ENCODE measurements at places on chromosomes 6 and 20.

DNA sequence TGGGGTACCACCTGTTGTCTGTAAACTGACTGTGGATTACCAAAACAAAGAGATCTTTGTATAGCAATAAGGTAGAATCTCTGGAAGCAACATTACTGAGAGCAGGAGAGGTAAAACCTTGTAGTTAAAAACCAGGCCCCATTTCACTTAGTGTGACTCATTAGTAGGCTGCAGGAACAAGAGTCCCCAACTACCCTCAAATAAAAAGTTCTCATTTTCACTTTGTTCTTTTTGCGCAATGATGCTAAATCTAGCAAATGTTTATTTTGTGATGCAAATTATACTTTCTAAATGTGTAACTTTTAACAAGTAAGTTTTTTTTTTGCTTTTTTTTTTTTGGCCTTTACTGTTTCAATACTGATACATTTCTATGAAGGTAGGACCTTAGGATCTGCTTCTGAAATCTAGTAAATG lies 67.1 kb downstream of the ESF1 start:
- DNase-seq: no peak

DNA sequence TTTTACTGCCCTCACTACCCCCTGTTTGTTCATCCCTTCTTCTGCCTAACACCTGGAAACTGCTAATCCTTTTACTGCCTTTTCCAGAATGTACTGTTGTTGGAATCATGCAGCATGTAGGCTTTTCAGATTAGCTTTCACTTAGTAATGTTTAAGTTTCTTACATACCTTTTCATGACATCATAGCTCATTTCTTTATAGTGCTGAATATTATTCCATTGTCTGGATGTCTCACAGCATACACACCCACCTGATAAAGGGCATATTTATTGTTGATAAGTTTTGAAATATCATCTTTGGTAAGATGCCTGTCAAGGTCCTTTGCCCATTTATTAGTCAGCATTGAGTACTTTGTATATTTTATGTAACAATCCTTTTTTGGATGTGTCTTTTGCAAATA lies 588.2 kb upstream of the NRSN1 start:
- DNase-seq: no peak

- no peak for DNase-seq
These were observed 18.1 kb downstream of the PMEPA1 start for GRCh38 chr20:57691699-57692098.

DNA sequence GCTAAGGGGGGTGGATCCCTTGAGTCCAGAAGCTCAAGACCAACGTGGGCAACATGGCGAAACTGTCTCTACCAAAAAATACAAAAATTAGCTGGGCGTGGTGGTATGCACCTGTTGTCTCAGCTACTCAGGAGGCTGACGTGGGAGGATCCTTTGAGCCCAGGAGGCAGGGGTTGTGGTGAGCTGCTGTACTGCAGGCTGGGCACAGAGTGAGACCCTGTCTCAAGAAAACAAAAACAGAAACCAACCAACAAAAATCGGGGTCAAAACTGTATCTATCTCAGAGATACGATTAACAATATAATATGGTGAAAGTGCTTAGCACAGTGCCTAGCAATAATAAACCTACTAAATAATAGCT lies 20.7 kb upstream of the BCAS1 start:
- DNase-seq: no peak

GRCh38 chr6:46056906-46057529 lies 41.4 kb upstream of the CLIC5 start:
- no peak for DNase-seq

DNA sequence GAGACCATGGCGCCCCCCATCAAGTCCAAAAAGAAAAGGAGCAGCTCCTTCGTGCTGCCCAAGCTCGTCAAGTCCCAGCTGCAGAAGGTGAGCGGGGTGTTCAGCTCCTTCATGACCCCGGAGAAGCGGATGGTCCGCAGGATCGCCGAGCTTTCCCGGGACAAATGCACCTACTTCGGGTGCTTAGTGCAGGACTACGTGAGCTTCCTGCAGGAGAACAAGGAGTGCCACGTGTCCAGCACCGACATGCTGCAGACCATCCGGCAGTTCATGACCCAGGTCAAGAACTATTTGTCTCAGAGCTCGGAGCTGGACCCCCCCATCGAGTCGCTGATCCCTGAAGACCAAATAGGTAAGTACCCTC lies 41.7 kb upstream of the NAA20 start:
- no peak for DNase-seq

DNA sequence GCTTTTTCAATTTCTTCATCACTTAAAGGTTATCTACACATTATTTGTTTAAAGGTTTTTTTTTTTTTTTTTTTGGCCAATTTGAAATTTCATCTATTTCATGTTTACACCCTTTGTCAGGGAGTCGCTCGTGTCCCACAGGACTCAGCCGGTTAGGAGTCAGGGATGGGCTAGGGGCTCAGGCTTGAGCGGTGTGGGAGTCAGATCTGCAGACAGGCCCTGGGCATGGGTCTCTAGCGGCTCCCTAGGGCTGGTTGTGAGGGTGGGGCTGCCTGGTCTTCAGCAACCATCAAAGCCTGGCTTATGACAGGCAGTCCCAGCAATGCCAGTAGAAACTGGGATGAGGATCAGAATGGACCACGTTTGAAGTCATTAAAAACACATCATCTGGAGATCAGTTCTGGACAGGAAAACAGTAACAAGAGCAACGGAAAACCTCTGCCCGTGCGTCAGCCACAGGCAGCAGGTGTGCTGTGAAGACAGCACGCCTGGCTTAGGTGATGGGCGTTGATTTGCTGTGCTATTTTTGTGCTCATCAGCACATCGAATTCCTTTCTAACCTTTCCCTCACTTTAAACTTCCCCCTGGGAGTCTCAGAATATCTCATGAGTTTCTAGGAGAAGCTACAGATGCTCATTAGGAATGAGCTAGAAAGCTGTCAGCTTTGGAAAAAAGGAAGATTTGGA lies 91.3 kb upstream of the MPC1 start:
- no peak for DNase-seq

DNA sequence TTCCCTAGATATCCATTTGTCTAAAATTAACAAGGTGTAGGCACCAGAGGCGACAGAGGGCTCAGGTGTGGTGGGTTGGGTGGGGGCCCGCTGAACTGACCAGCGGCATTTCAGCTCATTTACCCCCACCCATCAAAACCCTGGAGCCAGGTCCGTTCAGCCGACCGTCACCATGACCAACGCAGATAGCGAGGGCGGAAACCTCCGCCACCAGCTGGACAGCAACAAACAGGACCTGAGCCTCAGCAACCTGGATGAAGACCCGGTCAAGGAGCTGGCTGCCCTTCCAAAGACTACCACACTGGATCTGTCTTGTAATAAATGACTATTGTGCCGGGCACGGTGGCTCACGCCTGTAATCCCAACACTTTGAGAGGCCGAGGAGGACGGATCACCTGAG lies 120.8 kb upstream of the LGSN start:
- no peak for DNase-seq

DNA sequence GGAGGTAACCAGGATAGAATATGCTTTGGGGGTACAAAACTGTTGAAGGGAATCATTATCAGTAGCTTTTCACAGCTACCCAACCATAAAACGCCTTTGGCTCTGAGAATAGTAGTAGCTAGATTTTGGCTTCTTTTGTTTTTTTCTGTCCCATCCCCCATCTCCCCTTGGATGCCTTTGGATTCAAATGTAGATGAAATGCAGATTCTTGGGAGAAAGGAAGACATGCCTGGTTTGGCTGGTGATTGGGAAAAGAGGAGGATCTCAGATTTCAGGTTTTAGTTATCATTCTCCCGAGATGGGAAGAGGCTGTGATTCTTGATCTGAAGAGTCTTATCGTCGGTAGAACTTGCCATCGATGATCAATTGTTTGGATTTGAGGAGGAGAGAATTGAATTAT lies 3.5 kb upstream of the CDYL start:
- no peak for DNase-seq

DNA sequence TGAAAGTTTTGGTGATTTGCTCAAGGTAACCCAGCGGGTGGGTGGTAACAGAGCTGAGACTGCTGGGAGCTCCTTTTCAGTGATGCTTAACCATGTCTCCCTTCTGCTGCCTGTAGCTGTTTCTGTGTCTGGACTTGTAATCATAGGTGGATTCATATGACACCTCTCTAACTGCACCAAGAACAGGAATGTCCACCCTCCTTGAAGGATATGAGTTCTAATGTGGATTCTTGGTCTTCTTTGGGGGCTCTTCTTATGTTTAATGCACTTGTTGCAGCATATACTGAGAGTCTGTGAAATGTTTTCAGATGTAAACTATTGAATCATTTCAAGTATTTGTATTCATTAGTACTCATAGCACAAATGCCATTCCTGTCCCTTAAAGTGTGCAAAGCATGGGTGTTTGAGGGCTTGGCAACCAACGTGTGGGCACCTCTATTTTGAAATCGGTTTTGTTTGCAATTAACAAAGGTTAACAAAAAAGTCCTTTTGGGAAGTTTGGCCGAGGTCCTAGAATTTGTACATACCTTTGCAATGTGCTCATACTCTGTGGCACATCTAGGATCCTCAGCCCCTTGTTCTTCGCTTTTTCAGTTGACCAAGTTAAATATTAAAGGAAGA lies 138.0 kb downstream of the SOX4 start:
- DNase-seq: no peak

DNA sequence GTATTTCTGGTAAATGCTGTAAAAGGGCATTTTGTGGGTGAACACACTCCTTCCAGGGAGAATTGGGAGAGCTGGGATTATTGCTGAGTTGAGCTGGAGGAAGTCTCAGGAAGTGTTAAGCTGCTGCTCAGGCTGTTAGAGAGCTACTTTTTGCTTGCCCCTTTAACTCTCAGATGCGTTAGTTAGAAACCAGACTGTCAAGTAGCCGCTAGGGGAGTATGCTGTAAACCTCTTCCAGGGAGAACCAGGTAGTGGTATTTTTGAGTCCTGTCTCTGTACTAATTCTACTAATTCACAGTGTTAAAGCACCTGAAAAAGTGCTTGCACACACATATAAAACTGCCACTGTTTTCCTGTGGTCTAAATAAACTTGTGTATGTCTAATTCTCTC lies 6.6 kb upstream of the GFRAL start:
- no peak for DNase-seq

DNA sequence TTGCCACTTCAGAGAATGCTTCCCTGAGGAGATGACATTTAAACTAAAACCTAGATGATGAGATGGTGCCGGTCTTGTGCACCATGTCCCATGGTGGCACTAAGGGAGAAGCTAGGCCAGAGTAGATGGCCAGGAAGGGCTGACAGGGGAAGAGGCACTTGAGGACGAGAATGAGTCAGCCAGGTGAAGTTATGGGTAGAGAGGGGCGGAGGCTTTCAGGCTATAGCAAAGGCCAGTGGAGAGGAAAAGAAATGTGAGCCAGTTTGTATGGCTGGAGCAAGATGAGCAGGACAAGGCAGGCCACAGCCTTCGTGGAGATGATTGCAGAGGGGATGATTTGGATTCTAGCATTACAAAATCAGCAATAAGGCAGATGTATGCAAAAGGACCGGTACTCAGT lies 44.7 kb upstream of the ADGRF4 start:
- no peak for DNase-seq

GRCh38 chr6:3405182-3405518 lies 51.7 kb downstream of the SLC22A23 start:
- DNase-seq: no peak

DNA sequence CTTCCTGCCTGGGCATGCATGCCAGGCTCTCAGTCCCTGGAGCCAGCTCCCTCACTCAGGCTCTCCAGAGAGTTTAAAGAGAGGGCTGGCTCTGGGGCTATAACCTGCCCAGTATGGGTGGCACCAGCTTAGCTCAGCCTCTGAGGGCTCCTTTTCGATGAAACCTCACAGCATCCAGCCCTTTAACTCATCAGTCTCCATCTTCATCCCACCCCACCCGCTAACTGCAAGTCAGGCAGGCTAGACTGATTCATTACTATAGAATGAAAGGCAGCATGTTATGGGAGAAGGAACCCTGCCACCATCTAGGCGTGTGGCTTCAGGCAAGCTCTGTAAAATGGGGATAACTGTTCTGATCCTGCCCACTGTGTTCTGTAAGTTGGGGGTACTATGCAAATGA lies 53.5 kb downstream of the RAB44 start:
- DNase-seq: no peak

DNA sequence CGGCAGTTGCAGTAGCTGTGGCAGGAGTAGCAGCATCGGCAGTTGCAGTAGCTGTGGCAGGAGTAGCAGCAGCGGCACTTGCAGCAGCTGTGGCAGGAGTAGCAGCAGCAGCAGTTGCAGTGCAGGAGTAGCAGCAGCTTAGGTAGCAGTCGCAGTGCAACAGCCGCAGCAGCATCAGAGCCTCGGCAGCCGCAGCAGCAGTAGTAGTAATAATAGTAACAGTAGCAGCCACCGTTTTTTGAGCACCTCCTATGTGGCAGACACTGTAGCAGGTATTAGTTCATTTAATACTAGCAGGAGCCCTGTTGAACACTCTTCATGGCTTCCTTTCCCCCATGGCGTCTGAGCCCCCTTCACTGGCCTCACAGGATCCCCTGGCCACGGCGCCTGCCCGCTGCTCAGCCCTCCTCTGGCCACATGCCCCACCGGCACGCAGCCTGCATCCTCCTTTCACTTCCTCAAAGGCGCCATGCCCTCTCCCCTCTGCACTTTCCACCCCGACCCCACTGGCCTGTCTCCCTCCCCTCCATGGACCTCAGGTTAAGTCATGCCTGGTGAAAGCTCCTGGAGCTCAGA lies 19.1 kb upstream of the IRF4 start:
- DNase-seq: no peak

- no peak for DNase-seq
These were observed 8.9 kb upstream of the IGF2R start for GRCh38 chr6:159959976-159960384.

- no peak for DNase-seq
These were observed 4.3 kb upstream of the SLC17A2 start for GRCh38 chr6:25934735-25935313.

DNA sequence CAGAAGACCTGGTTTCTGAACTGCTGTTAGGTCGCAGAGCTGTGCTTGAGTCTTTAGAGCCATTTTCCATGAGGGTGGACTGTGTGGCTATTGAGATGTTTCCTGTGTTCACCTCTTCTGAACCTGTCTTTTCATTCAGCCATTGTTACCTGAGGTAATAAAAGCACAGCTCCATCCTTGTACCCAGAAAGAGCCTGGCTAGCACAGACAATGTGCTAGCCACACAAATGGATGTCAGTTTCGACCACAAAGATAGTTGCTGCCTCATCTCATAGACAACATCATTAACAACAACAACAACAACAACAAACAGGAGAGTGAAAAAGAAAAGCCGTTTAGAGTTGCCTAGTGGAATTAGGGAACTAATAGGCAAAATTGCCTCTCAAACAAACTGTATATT lies 114.7 kb downstream of the MYO6 start:
- no peak for DNase-seq

DNA sequence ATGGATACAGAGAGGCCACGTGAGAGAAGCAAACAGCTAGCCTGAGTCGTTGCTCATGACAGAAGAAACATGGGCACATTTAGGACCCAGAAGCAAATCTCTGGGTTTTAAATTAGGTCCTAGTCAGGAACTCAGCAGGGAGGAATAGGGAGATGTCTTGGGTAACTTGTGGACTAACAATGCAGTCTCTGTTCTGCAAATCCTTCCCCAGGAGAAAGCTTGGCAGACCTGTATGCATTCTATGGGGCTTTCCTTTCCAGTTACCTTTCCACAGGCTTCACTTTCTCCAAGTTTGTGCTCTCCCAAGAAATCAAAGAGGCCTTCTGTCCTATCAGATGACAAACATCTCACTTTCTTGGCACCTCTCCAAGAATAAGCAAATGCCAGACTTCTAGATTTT lies 47.2 kb upstream of the PLCB4 start:
- DNase-seq: peak; percentile 5

Measured in SK-N-MC (cell line).